SHP77 (cell line): ENCODE measurements at places on chromosomes 11 and 22.

DNA sequence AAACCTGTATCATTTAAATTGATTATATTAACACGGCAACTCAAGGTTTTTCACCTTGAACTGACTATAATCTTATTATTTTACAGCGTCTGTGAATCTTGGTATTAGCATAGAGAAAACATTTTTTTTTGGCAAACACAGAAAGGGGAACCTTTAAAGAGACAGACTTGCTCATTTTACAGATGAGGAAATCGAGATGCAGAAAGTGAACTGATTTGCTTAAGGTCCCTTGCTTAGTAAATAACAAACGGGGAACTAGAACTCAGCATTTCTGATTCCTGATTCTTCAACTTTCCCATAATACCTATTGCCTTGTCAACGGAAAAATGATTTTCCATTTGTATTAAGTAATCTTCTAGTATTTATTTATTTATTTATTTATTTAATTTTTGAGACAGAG lies 33.2 kb upstream of the CECR2 start:
- no peak for DNase-seq

DNA sequence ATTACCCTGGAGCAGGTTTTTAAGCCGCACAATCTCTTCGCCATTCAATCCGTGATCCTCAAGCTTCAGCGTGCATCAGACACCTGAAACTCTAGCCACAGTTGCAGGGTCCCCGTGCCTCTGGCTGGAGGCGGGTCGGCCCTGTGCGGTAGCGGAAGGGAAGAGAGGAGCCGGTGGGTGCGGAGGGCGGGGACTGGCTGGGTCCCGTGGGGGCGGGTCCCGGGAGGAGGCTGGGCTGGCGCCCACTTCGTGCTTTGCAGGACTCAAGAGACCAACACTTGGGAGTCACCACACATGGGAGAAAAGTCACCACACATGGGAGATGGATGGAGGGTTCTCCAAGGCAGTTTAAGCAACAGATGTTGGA lies 772 bp downstream of the C22orf15 start:
- DNase-seq = no peak

DNA sequence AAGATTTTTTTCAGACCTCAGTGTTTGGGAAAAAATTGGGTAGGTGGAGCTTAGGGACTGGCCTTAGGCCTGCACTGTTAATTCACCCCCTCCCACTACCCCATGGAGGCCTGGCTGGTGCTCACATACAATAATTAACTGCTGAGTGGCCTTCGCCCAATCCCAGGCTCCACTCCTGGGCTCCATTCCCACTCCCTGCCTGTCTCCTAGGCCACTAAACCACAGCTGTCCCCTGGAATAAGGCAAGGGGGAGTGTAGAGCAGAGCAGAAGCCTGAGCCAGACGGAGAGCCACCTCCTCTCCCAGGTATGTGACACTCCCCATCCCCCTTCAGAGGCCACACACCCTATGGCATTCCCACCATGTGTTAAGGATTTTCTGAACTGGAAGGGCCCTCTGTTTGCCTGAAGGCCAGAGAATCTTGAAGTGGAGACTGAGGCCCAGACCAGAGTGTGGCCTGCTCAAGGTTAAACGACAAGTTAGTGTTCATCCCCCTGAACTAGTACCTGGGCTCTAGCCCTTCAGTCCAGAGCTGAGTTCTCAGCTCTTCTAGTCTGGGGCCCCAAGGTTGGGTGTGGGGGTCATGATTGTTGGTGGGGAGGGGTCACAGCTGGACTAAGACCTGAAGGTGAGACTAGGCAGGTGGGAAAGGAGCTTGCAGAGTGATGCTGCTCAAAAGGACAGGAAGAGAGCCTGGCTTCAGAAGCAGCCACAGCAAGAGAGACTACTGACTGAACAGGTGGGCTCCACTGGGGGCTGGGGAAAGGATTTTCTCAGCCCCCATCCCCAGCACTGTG lies 2.3 kb upstream of the FOLR1 start:
- DNase-seq = no peak

DNA sequence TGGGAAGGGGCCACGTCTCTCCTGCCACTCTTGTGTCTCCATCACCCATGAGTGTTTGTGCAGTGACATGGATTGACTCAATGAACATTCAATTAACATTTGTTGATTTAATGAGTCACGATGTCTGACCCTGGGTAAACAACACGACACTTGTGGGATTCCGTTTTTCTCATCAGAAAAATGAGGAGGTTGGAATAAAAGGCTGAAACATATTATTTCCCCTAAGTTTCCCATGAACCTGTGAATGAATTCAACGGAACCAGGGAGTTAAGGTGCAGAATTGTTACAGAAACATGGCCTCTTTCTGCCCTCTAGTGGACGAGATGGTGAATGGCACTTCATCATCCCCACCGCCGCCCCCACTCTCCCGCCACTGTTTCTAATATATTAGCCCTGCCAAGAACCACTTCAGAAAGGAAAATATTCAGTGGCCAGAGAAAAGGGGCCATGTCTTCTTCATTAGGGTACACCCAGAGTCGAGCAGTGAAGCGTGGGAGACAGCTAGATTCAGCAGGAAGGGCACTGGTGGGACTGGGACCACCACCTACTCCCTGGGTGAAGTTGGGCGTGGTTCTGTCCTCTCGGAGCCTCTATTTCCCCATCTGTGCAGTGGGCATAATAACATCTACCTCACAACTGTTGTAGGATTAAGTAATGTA lies 46.3 kb upstream of the SYT13 start:
- DNase-seq = peak; percentile 53

GRCh38 chr11:130001461-130002351 lies 929 bp downstream of the PRDM10 start:
- peak; percentile 3 for DNase-seq
